ENCODE measurements at places on chromosomes 16 and 17. TPM values are rescaled to one million over a fixed set of nuclear protein-coding genes. Genes with fewer than 3 reads are reported as not detected.

The FASN gene
- total RNA-seq, result 142 TPM

The MPV17L gene
- 5.7 TPM for total RNA-seq

The SNAI3 gene
- total RNA-seq, result 0.26 TPM

The GP2 gene
- not detected for total RNA-seq

The SECTM1 gene
- 1.4 TPM for total RNA-seq

The QPRT gene
- 1.4 TPM for total RNA-seq

The KRTAP4-2 gene
- not detected for total RNA-seq

The MYL4 gene
- 0.16 TPM for total RNA-seq

The MYCBPAP gene
- total RNA-seq, result 0.45 TPM

The PRSS53 gene
- 1.8 TPM for total RNA-seq

The QRICH2 gene
- 1.8 TPM for total RNA-seq

The EMP2 gene
- total RNA-seq, result 23.3 TPM

The PRR29 gene
- 0.52 TPM for total RNA-seq

The ALDH3A1 gene
- 843 TPM for total RNA-seq

The MNT gene
- total RNA-seq, result 15.7 TPM

The CPHXL2 gene
- total RNA-seq, result not detected

The ARMC7 gene
- total RNA-seq, result 14.9 TPM

The SSTR5 gene
- 0.11 TPM for total RNA-seq

The MED9 gene
- total RNA-seq, result 18.2 TPM

The NEUROD2 gene
- not detected for total RNA-seq

The KRT9 gene
- total RNA-seq, result not detected

The TOX3 gene
- total RNA-seq, result 0.10 TPM

The CCL16 gene
- total RNA-seq, result not detected

The MTSS2 gene
- total RNA-seq, result 35.8 TPM

The CDH15 gene
- total RNA-seq, result 0.19 TPM

The GRB7 gene
- 4.2 TPM for total RNA-seq

The NOS2 gene
- 0.17 TPM for total RNA-seq

The PLEKHM1 gene
- total RNA-seq, result 30.6 TPM

The PRCD gene
- not detected for total RNA-seq

The DPEP2 gene
- total RNA-seq, result not detected

The EVPLL gene
- not detected for total RNA-seq

The GPR142 gene
- not detected for total RNA-seq

The CDRT15L2 gene
- not detected for total RNA-seq

The TMED6 gene
- not detected for total RNA-seq

The KRTAP4-3 gene
- not detected for total RNA-seq

The MPP2 gene
- total RNA-seq, result 3.2 TPM

Measured in A549 treated with DMSO at 1 μM for 4 hours (cell line).